MG63 (cell line): ENCODE measurements at places on chromosomes 5 and 9. TPM values are rescaled to one million over a fixed set of nuclear protein-coding genes. Genes with fewer than 3 reads are reported as not detected.
A peak's percentile ranks its signal among the peaks of the same experiment; 100 is the strongest.

The IL11RA gene
- 10.2 and 16.9 TPM in 2 replicates for total RNA-seq

The NSD1 gene
- total RNA-seq = 30.9 and 43.8 TPM in 2 replicates

The GGTA1 gene
- total RNA-seq = 4.6 and 6.2 TPM in 2 replicates

The SMIM27 gene
- 1.7 TPM in 1 of 2 replicates, not detected in the other for total RNA-seq

DNA sequence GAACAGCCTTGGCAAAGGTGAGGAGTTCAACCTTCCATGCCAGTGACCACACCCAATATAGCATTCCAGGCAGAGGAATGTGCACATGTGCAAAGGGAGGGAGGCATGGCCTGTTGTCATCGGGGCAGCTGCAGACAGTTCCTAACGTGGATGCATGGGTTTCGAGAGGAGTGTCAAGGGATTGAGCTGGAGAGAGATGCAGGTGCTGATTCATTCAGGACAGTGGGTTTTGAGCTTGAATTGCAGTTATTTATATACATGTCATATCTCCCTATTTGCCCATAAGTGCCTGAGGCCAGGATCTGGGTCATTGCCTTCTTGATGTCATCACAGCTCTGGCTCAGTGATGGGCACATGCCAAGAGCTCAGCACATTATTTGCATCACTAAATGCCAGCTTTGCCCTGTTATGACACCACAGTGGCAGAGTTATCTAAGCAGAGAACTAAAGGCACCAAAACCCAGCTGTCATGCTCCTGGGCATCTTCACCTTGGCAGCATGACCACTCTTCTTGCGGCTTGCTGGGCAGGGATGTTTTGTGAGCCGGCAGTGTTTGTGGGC, 278.0 kb downstream of the NTRK2 start:
- DNase-seq = peak; percentile 43

GRCh38 chr5:59800347-59800893, 93.1 kb downstream of the PDE4D start:
- DNase-seq = no peak

DNA sequence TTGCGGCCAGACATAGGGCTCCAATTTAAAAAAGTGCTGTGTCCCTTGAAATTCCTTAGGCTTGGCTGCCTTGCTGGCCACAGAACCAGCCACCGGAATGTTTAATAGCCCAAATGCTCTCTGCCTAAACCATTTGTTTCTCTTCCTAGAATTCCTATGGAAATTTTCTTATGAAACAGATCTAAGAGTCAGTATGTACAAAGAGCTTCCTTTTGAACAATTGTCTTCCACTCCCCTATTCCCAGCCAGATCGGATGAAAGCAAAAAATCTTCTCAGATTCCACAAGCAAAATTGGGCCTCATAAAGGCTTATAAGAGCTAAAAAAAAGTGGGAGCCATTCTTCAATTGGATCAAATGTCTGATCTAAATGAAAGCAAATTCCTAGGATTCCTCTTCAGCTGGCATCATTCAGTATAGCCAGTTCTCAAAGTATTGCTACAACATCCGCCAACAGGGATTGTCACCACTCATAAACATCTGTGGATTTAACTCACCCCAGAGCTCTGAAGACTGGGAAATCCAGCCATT, 104.3 kb downstream of the CEMIP2 start:
- DNase-seq = no peak

DNA sequence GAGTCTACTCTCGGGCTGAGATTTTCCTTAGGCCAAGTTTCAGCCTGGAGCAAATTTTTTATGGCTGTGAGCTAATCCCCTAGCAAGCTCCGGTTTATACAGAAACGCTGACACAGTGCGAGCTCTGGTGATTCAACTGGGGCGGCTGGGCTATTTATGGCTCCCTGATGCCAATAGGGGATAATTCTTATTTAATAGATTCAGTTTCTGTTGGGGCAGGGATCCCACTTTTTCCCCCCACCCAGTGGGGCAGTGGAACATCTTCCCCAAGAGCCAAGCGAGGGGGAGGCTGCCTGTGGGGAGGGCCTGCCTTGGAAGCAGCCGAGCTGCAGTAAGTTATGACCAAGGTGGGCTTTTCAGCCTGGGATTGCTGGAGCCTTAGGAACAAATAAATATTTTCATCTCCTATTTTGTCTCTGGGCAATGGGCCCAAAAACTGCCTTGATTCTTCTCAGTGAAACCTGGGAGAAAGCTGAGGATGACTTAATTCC, 129.1 kb downstream of the MACROH2A1 start:
- peak; percentile 95 for DNase-seq

GRCh38 chr9:133101356-133102189, 19.5 kb downstream of the RALGDS start:
- no peak for DNase-seq

DNA sequence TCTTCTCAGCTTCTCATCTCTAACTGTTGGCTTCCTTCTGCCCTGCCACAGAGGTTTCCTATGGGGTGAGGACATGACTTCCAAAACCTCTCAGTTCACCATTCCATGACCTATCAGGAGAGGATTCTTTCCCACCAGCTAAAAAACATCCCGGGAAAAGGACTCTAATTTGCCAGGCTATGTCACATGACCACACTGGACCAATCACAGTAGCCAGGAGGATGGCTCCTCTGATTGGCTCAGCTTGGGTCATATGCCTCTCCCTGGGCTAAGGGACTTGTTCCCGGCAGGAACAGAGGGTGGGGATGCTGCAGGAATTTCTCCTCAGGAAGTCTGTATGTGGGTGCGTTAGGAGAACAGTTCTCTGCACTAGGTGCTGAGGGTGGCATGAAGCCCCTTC, 40.3 kb upstream of the XPA start:
- peak; percentile 67 for DNase-seq

GRCh38 chr5:7857926-7858632, 7.1 kb upstream of the CFAP90 start:
- no peak for DNase-seq

DNA sequence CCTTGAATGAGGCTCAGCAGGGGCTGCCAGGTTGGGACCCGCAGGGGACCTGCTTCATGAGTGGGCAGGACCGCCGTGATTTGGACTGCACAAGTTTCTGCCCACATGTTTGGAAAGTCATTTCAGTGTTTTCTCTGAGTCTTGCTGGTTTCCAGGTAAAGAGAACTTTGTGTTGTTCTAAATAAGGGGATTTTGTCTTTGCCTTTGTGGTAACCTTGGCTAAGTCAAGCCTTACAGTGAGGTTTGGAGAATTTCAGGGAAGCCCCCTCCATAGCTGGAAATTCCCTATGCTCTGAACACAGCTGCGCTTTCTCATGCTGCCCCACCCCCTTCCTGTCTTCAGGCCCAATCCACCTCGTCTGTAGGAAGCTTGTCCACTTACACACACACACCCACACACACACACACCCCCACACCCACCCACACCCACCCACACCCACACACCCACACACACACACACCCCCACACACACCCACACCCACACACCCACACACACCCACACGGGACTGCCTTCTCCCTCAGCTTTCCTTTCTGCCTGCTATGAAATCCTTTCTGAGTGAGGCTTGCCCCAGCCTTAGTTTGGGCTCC, 270.1 kb downstream of the HSPA4 start:
- no peak for DNase-seq

DNA sequence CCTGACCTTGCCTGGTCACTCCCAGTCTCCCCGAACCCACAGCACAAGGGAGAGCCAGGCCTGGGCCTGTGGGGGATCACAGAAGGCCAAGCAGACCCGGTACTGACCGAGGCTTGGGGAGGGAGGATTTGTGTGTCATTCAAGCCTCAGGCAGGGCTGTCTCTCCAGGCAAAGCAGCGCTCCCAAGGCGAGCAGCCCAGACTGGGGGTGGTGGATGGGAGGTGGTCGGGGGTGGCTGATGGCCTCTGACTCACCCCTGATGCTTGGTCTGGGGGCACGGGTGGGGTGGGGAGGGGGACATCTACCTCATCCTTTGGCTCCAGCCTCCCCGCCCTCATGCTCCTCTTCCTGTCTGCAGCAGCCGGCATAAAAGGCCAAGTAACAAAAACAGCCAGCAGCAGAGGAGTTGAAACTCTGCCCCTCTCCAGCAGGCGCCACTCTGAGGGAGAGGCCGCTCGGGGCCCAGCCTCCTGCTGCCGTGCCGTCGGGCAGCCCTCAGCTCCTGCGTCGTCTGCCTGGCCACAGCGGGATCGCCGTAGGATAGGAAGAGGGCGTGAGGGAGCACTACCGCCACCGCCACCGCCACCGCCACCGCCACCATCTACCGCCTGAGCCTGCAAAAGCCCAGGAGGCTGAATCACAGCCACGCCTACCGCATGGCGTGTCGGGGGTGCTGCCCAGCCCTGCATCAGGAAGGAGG, 166.0 kb downstream of the OLFM1 start:
- DNase-seq = peak; percentile 31

- no peak for DNase-seq
These were observed 169.2 kb upstream of the RGMB start for GRCh38 chr5:98604301-98604700.

- DNase-seq = peak; percentile 87
These were observed 108.5 kb downstream of the DOCK2 start for GRCh38 chr5:169745441-169746146.
